ENCODE measurements at places on chromosomes 4 and X.

DNA sequence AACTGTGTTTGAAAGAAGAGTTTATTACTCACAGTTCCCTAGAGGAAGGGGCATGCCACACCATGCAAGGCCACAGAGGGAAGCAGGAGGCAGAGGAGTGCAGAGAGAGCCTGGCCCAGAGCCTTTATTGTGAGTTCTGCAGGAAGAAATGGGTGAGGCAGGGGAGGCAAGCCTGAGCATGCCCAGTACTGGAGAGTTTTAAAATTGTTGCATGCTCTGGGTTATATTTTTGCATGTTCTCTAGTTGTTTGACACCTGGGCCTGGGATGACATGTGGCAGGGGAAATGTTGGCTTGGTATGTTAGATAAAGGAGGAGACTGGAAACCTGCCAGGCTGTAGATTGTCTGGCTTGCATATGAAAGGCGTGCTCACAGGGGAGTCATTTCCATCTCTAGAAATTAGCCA is 19.7 kb upstream of the CRMP1 start:
- DNase-seq = no peak

DNA sequence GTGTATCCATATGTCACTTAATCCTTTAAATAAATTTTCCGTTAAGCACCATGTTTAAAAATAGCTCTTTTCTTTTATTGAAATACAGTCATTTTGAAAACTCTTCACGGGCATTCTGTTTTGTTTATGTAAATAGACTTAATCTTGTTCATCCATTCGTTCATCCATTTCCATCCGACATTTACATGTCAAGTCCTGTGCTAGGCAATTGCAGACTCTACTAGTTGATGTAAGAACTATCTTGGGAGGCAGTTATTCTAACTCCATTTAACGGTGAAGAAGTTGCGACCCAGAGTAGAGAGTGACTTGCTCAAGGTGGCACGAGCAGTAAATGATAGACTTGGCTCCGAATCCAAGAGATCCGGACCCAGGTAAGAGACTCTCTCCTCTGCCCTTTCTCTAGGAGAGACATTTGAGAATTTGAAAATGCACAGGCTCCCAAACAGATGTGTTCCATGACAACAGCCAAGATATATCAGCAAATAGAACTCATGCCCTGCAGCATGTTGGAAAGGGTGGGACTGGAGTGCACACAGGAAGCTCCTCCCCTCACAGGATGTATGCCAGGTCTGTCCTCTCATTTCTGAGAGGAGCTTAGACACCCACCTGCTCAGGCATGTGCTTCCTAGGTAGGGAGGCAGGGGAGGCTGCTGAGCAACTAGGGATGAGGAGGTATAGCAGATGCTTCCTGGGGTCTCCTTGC is 64.5 kb downstream of the DRD5 start:
- DNase-seq = no peak

DNA sequence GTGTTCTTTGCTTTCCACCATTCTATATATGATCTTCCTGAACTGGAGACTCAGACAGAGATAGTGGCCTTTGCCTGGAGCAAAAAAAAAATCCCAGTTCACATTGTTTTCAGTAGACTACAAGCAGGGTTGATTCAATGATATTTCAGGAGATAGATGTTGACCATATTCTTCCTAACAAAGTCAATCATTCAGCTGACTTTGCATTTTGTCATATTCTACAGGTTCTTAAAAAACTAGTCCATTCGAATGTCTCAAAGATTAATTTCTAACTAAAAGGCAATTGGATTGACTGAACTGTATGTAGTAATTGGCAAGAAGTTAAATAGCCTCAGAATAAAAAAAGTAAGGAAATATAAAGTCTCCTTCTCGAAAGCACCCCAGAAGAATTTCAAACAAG is 479.5 kb downstream of the NKX6-1 start:
- DNase-seq = no peak

GRCh38 chr4:75630174-75630936 is at the start of gene CDKL2:
Gene CDKL2 (minus strand): TSS chr4:75630528. CDS start chr4:75625988, 4,540 bp downstream.
- no peak for DNase-seq

DNA sequence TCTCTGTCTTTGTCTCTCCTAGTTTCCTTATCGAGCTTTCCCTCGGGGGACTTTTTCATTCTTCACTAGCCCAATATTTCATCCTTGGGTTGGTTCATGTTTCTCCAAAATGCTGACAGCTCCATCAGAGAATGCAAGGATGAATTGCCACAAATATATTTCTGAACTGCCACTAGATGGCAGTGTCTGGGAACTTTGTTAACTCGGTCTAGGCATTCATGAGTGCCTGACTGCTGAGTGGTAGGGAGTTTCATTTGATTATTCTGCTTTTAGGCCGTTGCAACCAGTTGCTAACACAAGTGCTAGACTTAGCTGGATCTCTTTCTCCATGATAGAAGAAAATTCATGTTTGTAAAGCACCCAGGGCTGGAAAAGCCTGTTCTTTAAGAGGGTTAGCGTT is 73.5 kb upstream of the RAP2C start:
- DNase-seq = no peak

- DNase-seq = no peak
These were observed 876 bp downstream of the KLHL2 start for GRCh38 chr4:165208221-165208652.

DNA sequence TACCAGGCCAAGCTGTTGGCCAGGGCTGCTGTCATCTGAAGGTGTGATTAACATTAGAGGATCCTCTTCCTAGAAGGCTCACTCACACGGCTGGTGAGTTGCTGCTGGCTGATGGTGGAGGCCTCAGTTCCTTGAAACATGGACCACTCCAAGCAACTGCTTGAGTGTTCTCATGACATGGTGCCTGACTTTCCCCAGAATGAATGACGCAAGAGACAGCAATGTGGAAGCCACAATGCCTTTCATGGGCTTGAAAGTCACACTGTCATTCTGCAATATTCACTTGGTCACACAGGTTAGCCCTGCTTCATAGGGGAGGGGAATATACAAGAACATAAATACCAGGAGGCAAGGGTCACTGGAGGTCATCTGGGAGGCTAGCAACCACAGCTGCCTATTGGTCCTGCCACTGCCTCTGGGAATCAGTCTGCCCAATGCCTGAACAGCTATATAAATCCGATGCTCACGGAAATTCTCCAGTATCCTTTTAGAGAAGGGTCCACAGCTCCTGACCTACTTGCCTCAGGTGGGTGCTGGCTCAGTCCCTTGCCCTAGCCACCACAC is 97.1 kb upstream of the MAML3 start:
- no peak for DNase-seq

DNA sequence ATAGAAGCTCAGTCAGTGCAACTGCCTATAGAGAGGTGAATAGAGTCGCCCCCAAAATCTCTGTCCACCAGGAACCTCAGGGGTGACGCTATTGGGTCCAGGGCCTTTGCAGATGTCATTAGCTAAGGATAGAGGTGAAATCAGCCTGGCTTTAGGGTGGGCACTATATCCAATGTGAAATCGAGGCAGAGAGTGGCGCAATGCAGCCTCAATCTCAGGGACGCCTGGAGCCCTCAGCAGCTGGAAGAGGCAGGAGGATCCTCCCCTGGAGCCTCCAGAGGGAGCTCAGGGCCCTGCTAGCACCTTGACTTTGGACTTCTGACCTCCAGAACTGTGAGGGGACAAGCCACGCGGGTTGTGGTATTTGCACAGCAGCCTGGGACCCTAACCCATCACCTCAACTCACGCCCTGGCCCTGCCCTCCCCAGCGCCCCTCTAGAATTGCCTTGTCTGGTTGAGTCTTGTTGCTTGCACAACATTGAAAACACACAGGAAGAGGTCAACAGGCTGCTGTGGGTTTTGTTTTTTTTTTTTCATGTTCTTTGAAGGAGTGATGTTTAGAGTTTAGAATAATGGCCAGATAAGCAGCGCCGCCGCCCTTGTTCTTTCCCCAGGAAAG is 89.4 kb upstream of the PSAPL1 start:
- no peak for DNase-seq

- peak; percentile 43 for DNase-seq
These were observed 31.6 kb upstream of the SOD3 start for GRCh38 chr4:24763631-24764297.

Data from BJ (cell line).